ENCODE measurements at places on chromosomes 5 and 9.

- DNase-seq, result no peak
Measured at GRCh38 chr5:135494196-135494595, 41.6 kb downstream of the NEUROG1 start.

- DNase-seq, result no peak
Measured at GRCh38 chr9:137128158-137128861, 10.6 kb upstream of the GRIN1 start.

DNA sequence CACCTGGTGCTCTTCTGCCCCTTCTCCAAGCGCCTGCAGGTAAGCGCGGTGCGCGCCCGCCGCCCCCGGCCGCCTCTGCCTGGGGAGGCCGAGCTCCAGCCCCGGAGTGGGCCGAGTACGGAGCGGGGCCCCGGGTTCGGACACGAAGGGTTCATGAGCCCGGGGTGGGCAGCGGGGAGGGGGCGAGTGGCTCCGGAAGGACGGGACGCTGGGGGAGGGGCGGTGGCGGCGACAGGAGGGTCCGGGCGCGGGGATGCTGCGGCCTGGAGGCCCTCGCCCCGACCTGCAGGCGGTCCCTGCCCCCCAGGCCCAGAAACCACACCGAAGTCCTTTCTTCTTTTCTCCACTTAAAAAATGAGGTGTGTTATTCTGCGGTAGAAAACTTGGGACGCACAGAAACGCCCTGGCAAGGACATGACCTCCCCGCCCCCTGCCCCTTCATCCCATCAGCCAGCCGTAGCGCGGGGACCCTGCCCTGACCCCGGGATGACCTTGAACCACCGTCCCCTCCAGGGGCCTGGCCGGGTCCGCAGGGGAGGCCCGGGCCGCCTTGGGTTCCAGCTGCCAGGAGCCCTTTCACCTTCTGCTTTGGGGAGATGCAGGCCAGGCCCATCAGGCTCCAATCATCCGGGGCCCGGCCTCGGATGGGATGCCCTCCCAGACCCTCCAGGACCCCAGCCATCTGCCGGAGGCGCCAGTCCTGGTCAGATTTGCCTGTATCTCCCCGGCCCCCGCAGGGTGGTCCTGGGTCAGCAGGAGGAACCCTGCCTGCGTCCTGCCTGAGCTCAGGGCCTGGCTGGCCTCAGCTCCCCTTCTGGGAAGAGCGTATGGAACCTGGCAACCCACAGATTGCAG lies 545 bp downstream of the DIPK1B start:
- no peak for DNase-seq

GRCh38 chr9:83596899-83597504 lies 25.9 kb upstream of the IDNK start:
- peak; percentile 26 for DNase-seq

DNA sequence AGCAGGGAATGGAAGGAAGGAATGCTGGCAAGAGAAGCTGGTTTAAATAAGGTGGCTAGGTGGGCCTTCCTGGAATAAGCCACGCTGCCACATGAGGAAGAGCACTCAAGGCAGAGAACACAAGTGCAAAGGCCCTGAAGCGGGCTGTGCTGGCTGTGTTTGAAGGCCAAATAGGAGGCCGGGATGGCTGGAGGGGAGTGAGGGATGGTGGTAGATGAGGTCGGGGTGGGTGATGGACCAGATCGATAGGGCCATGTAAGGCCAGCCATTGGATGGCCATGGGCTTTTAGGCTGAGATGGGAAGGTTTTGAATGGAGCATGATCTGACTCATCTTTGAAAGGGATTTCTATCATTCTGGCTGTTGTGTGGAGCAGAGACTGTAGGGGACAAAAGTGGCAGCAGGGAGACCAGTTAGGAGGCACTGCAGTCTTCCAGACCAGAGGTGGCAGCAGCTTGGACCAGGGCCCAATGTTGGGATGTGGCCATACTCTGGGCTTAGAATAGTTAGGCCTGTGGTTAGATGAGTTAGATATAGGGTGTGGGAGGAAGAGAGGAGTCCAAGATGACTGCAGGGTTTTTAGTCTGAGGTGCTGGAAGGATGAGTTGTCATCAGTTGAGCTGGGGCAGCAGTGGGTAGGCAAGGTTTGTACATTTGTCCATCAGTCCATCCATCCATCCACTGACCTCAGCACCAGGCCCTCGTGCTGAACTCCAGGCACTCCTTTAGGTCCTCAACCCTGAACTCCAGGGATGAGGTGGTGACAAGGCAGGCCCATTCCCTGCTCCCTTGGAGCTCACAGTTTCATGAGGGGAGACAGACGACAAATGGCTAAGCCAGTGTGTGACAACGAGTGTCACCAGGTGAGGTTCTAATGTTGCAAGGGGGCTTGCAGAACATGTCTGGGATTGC lies 30.3 kb downstream of the NDST1 start:
- DNase-seq, result peak; percentile 62

- no peak for DNase-seq
Measured at GRCh38 chr5:82798676-82799075, 278.5 kb downstream of the TMEM167A start.

DNA sequence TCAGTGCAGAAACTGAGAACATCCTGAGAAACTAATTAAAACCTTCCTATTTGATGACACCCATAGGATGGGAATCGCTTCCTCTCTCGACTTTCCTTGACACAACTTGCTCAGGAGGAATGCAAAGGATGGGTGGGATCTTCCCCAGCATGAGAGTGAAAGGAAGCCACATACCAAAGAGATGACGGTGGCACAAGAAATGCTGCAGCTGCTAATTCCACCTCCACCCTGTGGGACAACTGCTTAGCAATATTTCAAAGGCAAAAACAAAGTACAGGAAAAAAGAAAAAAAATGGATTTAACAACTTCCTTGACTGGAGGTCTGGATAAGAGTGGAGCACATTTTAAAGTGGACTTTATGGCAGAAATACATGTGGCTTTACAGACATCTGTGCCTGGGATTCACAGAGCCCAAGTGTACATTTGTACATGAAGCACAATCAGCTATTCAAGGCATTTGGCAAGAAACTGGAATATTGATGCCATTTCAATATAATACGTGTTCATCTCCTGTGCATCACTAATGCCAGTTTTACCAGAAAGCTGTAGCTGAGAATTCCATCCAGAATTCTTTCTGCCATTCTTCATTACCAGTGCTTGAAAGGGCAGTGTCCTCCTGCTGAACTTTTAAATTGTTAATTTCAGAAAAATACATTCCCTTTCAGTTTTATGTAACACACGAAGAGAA lies 359.2 kb upstream of the ACTBL2 start:
- peak; percentile 81 for DNase-seq

- DNase-seq, result no peak
Measured at GRCh38 chr5:67454957-67455561, 258.5 kb upstream of the CD180 start.

GRCh38 chr5:133921979-133922378 lies 46.4 kb downstream of the C5orf15 start:
- DNase-seq, result no peak

DNA sequence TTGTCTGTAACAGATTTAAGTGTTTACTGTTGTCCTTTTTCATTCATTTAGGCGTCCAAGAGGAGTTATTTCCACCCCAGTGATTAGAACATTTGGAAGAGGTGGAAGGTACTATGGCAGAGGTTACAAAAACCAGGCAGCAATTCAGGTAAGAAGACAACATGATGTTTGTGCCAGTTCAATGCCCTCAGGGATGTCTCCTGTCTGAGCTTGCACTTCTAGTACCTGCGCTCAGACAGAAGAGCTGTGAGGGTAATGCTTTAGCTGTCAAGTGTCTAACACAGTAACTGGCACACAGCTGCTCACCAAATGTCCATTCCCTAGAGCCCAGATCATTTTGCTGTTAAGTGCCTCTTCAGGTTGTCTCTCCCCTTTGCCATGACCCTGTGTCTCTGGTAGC lies 14.2 kb upstream of the PHF2 start:
- no peak for DNase-seq

DNA sequence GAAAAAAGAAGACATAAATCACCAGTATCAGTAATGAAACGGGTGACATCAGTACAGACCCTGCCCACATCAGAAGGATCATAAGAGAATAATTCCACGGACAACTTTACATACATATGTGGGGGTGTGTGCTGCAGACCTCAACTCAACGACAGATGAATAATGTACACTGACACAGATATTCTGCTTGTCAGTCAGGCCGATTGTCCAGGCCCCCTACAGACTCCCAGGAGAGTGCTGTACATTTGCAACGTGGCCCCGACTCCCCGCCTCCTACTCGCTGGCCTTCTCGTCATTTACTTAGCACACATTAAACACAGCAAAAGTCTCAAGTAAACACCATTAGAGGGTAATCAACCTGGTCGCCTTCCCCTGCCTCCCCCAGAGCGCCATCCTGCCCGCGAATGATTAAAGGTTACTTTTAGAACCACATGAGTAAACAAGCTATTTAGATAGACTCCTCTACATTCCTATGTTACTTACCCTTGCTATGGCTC lies 3.5 kb upstream of the TMED9 start:
- no peak for DNase-seq

GRCh38 chr9:129938291-129938979 lies 103.2 kb downstream of the USP20 start:
- peak; percentile 41 for DNase-seq

- DNase-seq, result peak; percentile 72
Measured at GRCh38 chr5:179765400-179765799, 28.4 kb upstream of the LTC4S start.

- peak; percentile 86 for DNase-seq
Measured at GRCh38 chr9:14693251-14693861, at the start of gene ZDHHC21. Gene ZDHHC21 (minus strand): TSS chr9:14693432. CDS start chr9:14674340, 19,092 bp downstream.

DNA sequence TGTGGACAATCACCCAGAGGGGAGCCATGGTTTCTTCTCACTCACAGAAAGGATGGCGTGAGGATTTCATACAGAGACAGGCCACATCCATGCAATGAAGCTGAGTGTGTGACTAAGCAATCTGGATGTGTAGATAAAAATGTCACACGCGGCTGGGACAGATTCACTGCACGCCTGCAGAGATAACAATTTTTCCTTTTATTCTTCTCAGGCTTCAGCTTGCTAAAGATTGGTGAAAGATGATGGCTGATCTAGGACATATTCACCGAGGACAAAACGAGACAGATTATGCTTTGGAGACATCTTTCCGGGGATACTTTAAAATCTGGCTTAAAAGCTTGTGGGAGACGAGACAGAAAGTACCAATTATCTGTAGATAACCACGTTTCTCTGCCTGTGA lies 313.9 kb upstream of the TRPC7 start:
- no peak for DNase-seq

DNA sequence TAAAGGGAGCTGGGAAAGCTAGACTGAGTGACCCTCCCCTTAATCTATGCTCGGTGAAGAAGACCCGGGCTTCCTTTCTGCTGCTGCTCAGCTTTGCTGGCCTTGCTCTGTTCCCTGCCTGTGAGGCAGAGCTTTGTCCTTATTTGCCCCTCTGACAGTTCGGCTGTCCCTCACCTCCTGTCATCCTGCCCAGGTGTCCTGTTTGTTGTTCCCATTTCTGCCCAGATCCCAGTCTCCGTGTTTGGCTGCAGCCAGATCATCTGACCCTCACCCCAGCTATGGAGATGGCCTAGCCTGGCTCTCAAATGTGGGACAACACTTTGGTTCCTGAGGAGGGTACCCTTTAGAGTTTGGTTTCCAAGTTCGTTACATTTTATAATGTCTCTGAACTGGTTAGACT lies 20.2 kb downstream of the OTULIN start:
- no peak for DNase-seq

DNA sequence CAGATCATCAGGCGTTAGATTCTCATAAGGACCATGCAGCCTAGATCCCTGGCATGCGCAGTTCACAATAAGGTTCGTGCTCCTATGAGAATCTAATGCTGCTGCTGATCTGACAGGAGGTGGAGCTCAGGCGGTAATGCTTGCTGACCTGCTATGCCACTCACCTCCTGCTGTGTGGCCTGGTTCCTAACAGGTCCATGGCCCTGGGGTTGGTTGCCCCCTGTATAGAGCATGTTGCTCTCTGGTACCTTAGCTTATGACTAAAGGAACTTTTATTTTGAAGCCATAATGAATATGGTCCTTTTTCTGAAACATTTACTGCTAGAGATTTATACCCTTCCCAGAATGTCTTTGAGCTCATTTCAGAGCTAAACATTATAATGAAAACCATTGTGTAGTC lies 3.1 kb downstream of the MAN2A1 start:
- no peak for DNase-seq

GRCh38 chr5:128876569-128877382 lies 88.5 kb upstream of the SLC27A6 start:
- no peak for DNase-seq

DNA sequence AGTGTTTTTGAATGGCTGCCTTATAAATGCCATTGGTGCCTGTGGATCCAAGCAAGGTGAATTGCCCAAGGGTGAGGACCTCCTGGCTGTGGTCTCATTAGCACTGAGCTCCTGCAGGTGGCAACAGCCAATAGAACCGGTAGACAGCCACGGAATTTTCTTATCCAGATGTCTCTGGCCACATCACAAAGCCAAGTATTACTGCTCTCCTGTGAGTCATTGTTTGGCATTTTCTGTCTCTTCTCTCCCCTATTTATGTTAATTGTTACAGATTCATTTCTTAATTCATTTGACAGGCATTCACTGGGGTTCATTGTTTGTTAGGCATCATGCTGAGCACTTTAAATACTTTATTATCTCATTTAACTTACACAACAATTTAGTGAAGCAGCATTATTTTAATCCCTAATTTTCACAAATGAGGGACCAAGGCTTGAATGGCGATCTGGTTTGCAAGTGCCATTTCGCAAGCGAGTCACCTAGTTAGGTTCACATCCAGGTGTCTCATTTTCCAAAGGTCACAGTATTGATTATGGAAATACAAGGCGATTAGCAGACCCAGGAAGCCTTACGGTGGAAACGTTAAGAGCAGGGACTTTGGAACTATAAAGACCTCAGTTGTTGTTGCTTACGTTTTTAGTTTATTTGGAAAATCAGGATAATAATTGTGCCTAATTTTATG lies 58.2 kb upstream of the DPYSL3 start:
- peak; percentile 11 for DNase-seq

GRCh38 chr5:67089200-67089725 lies 107.3 kb downstream of the CD180 start:
- peak; percentile 21 for DNase-seq

- DNase-seq, result no peak
Measured at GRCh38 chr9:21933281-21933680, 60.9 kb downstream of the CDKN2A start.

- peak; percentile 84 for DNase-seq
Measured at GRCh38 chr5:150778517-150779396, at the start of gene SMIM3. Gene SMIM3 (plus strand): TSS chr5:150778757. CDS start chr5:150795441, 16,684 bp downstream.

DNA sequence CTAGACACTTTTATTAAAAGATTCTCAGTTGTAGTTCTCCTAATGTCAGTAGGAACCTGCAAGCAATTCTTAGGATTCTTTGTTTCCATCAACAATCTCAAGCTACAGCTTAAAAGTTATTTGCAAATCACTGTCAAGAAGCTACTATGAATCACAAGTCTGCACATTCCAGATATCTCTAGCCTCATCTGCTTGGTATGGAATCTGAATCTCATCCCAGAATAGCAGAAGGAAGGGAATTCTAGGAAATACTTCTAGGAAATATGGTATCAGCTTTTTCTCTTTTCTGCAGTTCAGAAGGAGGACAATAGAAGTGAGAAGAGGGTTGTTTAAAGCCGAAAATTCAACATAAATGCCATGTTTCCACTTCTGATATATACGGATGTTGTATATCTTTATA lies 792.2 kb upstream of the CDH9 start:
- DNase-seq, result no peak

Data from AG08396 (cell line).